ENCODE measurements at places on chromosomes 4 and X.

- ATAC-seq = no peak
Measured at GRCh38 chr4:8856835-8857621, 14.6 kb downstream of the HMX1 start.

- ATAC-seq = peak; percentile 25
Measured at GRCh38 chr4:6710282-6710681, 617 bp upstream of the MRFAP1L1 start.

DNA sequence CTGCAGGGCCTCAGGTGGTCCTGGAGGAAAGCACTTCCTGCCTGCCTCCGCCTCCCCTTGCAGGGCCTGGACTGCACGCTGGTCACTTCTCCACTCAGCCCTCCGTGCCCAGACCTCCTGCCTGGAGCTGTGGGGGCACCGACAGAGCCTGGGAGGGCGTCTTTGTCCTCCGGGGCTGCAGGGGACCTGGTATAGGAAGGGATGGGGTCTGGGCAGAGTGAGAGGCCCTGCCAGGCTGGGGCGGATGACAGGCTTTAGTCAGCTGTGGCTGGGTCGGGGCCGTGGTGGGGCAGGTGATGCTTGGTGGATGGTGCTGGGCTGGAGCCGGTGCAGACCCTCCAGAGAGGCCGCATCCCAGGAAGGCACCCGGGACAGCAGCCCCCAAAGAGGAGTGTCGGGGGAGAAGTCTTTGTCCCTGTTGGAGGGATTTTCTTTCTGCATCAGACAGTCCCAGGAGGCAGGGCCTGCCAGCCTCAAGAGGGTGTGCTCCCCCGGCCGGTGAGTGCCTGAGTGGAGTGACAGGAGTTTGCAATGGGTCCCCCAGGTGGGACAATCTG, 1.3 kb downstream of the DOK7 start:
- ATAC-seq = no peak

DNA sequence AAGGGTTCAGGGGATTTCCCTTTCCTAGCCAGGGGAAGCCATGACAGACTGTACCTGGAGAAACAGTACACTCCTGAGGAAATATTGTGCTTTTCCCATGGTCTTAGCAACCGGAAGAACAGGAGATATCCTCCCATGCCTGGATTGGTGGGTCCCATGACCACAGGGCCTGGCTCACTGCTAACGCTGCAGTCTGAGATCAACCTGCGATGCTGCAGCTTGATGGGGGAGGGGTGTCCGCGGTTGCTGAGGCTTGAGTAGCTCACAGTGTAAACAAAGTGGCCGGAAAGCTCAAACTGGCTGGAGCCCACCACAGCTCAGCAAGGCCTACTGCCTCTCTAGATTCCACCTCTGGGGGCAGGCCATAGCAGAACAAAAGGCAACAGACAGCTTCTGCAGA, 819.5 kb downstream of the TECRL start:
- ATAC-seq = no peak

- ATAC-seq = no peak
Measured at GRCh38 chr4:184419976-184420375, 54.4 kb downstream of the IRF2 start.

DNA sequence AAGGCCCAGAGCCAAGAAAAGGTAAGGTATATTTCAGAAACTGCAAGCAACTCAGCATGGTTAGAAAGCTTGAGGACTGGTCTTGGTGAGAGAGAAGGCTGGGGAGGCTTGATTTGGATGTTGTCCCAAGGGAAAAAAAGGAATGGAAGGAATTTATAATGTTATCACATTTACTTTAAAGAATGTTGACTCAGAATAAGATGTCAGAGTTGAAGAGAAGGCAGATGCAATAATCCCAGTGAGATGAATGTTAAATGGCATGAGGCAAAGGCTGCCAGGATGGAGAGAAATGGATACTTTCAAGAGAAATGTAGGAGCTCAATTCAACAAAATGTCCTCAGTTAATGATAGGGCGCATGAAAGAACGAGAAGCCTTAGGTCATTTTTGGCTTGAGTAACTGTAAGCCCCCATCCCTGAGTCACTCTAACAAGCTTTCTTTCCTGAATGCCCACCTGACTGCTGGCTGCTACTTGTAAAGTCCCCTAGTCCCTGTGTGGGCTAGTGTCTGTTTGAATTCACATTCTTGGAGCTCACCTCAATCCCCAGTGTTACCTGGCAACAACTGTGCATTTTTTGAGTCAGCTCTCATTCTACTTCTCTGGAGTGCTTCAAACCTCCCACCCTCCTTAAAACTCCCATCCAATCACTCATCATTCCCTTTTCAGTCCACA, 103.0 kb upstream of the TAPT1 start:
- no peak for ATAC-seq

GRCh38 chr4:183499389-183499788, 5.5 kb upstream of the ING2 start:
- ATAC-seq = no peak

- no peak for ATAC-seq
Measured at GRCh38 chrX:49844611-49845010, 15.5 kb downstream of the PAGE4 start.

GRCh38 chrX:107658660-107659059, 30.4 kb downstream of the PRPS1 start:
- no peak for ATAC-seq

DNA sequence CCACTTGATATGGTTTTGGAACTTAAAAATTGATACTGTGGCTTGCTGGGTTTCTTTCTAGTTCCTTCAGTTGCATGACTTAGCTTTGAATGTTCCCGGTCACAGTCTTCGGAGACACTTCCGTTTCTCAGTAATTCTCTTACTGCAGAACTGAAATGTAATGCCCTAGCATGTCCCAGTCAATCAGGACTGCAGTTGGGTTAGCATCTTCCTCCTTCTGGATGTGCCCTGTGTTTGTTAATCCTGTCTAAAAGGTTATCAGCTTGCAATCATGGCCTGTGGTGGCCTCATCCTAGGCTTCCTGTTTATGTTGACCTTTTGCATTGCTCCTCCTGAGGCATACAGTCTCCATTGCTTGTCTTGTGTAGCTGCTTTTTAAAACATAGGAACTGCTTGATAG, 275.9 kb downstream of the ARHGAP10 start:
- ATAC-seq = peak; percentile 26

- ATAC-seq = peak; percentile 93
Measured at GRCh38 chrX:18833071-18833731, 125.8 kb downstream of the PPEF1 start.

GRCh38 chr4:187289371-187289770, 565.7 kb upstream of the FAT1 start:
- no peak for ATAC-seq

- ATAC-seq = peak; percentile 89
Measured at GRCh38 chr4:86934771-86935565, at the start of gene AFF1. Gene AFF1 (plus strand): TSS chr4:86935011. CDS start chr4:86948534, 13,523 bp downstream.

DNA sequence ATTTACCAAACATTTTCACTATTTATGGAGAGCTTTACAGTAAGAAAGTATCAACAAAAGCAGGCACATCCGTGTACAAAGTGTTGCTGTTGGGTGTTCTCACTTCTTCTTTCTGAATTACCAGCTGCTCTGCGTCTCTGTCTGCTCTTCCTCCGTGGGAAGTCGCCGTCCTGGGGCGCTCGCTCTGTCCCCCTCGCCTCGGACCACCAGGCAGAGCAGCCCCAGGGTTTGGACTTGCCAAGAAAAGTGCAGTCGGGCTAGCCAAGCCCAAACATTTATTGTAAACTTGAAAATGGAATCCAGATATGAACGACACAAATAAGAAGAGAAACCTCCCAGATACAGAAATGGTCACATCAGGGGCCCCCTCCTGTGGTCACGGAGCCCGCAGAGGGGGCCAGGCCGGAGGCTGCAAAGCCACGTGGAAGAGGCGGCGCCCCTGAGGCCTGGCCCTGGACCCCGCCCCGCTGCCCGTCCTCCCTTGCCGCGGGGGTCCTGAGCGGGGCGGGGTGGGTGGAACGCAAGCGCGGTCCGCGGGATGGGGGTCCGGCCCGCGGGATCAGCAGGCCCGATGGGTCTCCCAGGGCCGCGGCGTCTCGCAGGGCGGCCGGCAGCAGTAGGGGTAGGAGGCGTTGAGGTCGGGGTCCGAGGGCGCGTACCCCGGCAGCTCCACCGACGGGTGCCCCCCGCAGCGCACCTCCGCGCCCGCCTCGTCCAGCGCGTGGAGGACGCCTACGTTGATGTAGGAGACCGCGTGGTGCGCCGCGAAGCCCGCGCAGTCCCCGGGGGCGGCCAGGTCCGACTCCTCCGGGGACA, 1.5 kb downstream of the TMEM271 start:
- ATAC-seq = no peak

DNA sequence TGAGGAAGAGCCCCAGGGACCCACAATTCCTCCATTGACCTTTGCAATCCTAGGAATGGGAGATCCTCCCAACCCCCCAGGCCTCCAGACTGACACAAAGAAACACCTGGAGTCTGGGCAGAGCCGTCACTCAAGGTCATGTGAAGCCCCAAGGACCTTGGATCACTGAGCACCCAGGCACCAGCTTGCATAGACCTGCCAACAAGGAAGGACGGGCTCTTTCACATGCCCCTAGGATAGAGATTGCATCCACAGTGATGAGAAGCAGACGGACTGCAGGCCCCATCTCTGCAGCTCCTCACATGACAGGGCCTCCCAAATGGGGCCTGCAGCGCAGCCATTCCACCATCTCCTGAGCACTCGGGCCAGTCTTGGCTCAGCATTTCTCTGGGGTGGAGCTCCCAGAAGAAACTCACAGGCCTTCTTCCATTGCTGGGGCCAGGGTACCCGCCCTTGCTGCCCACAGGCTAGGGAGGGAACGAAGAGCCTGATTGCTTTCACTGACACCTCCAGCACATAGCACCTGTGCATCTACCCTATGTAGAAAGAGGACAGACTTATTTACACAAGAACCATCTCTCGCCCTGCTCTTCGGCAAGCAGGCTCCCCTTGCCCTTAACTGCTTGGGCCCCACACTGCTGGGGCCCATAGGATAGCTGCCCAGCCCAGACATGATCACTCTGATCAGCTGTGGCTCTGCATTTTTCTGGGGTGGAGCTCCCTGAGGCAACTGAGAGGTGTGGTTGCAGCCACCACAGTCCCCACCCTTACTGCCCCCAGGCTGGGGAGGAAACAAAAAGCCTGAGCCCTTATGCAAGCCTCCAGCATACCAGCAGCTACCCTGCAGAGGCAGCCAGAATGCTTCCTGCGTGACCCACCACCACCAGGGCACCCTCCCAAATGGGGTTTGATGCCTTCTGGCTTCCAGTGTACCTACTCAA, 185.7 kb upstream of the ZCCHC13 start:
- ATAC-seq = no peak

DNA sequence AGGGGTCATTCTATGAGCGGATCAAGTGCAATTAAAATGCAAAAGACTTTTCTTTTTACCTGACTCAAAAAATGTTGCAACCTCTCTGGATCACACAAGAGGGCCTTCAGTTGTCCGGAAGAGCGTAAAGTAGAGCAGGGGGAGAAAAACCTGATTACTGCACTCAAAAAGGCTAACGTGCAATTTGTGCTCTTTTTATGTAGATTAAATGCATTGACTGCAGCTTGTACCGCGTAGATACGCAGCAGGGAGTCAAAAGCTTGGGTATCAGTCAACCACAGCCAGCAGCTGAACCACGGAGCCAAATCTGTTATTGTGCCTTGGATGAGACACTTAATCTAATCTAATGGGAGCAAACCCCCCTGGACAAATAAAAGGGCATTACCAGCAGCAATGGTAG, 107.3 kb upstream of the RAI2 start:
- no peak for ATAC-seq

- ATAC-seq = no peak
Measured at GRCh38 chr4:176864238-176864637, 71.5 kb upstream of the VEGFC start.

DNA sequence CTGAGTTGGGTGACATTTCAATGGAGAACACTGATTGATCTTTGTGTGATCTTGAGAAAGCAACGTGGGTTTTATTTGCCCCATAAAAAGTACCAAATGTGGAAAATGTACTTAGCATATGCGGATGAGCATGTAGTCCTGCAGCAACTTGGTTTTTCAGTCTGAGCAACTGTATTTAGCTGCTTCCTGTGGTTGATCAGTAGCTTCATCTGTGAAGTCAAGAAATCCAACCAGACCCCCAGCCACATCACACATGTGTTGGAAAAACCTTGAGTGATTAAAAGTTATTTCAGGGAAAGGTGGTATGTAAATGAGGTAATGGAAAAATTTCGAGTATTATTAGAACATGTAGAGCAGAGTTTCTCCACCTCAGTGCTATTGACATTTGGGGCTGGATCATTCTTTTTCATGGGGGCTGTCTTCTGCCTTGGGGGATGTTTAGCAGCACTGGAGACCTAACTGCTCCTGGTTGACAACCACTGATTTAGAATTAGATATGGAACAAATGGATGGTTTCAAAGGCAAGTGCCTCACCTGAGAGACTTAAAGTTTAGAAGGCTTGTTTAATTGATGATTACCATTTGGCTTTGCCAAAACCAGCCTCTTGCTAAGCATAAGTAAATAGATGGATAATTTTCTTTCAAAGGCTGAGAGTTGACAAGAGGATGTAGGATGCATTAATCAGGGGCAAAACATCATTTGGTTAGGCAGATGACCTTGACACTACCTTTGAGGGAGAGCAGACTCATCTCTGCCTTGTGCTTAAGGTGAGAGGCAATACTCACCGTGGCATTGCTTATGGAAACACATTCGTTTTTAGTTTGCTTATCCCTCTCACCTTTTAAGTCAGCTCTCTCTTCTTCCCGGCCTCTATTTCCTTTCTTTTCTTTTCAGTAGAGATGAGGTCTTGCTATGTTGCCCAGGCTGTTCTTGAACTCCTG, 193.0 kb upstream of the RPS6KA3 start:
- no peak for ATAC-seq

GRCh38 chrX:13994536-13995080, 35.1 kb downstream of the GEMIN8 start:
- no peak for ATAC-seq

DNA sequence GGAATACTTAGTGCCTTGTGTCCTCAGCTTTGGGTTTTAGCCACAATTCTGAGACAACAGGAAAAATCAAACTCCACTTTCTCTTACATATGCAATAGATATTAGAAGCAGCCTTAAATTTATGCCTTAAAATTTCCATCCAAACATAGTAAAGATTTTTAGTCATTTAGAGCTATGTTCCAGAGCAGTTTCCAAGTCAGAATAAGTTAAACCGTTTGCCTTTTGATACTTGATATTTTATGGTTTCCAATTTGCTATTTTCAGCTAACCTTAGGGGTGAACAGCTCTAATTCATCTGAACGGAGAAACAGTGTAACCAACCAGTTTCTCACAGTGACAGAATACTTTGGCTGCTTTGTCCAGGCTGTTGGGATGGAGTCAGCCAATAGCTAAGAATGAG, 125.8 kb upstream of the RXFP1 start:
- no peak for ATAC-seq

GRCh38 chr4:8703401-8703696, 110.8 kb downstream of the CPZ start:
- ATAC-seq = no peak

- ATAC-seq = no peak
Measured at GRCh38 chr4:10087152-10087791, 29.3 kb downstream of the WDR1 start.

DNA sequence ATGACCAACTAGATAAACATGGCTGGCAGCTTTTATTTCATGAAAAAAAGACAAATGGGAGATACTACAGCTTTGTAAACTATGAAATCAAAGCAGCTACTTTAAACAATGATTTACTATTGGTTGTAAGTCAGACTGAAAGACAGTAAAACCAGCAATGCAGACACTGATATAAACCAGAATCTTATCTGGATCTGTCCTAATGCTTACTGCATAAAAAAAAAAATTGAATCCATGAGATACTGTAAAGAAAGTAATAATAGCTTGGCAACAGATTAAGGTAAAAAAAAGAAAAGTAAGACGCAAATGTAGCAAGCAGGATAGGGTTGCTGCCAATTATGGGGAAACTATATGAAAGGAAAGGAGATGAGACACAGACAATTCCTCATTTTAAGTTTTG, 7.3 kb downstream of the LCORL start:
- ATAC-seq = no peak

Data from SK-N-SH treated with all-trans-retinoic acid at 6 μM for 48 hours (cell line).